ENCODE measurements at places on chromosomes 3 and 15. TPM values are rescaled to one million over a fixed set of nuclear protein-coding genes. Genes with fewer than 3 reads are reported as not detected.

DNA sequence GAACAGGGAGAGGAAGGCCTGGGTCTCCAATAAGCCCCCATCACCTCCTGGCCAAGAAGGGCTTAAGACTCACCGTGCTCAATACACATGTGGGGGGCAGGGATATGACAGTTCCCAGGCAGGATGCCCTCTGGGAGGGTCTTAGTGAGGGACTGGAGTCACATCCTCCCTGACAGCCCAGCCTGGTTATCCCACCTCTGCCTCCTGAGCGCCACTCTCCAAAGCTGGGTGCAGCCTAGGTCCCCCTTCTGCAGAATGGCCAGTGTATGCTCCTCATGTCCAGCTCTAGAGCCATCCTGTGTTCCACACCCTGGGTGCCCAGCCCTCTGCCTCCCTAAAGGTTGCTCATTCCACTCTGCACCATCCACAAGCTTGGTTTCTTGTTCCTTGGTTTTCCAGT, 1.2 kb upstream of the SHISA5 start:
- H3K36me3 ChIP-seq: no peaks in the 10 kb centered on the region
- H3K4me3 ChIP-seq: no peak overlapping the region
- H3K27me3 ChIP-seq: no peaks in the 10 kb centered on the region
- H3K27ac ChIP-seq: no peak overlapping the region

- H3K4me3 ChIP-seq: no peak overlapping the region
- no peak overlapping the region for H3K27ac ChIP-seq
- H3K27me3 ChIP-seq: no peaks in the 10 kb centered on the region
- H3K4me1 ChIP-seq: no peaks in the 10 kb centered on the region
- H3K36me3 ChIP-seq: no peaks in the 10 kb centered on the region
These were observed 457.7 kb upstream of the THRB start for GRCh38 chr3:24952388-24952787.

GRCh38 chr3:153171918-153172317, 9.9 kb downstream of the RAP2B start:
- H3K4me3 ChIP-seq: no peak overlapping the region
- no peaks in the 10 kb centered on the region for H3K36me3 ChIP-seq
- no peaks in the 10 kb centered on the region for H3K4me1 ChIP-seq
- no peak for DNase-seq

Gene ANKRD34C
- total RNA-seq: not detected

Gene ZNF621
- total RNA-seq: 14.3 TPM

Gene IGSF11
- total RNA-seq: 0.22 TPM

DNA sequence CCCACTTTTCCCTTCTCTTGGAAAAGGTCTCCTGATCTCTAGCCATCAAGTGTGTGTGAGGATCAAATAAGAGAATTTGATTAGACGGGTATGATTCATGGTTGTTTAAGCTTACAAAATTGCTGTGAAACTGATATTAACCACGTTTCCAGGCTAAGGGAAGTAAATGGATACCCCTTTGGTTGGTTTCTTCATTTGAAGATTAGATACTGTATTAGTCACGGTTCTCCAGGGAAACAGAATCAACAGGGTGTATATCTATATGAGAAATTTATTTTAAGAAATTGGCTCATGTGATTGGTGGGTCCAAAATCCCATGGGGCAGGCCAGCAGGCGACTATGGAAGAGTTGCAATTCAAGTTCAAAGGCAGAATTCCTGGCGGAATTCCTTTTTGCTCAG, 112.7 kb upstream of the SELENOK start:
- no peaks in the 10 kb centered on the region for H3K4me1 ChIP-seq
- H3K27ac ChIP-seq: no peak overlapping the region
- H3K4me3 ChIP-seq: no peak overlapping the region
- H3K36me3 ChIP-seq: no peaks in the 10 kb centered on the region
- no peak for DNase-seq

Gene CNTN6
- total RNA-seq: 0.11 TPM

DNA sequence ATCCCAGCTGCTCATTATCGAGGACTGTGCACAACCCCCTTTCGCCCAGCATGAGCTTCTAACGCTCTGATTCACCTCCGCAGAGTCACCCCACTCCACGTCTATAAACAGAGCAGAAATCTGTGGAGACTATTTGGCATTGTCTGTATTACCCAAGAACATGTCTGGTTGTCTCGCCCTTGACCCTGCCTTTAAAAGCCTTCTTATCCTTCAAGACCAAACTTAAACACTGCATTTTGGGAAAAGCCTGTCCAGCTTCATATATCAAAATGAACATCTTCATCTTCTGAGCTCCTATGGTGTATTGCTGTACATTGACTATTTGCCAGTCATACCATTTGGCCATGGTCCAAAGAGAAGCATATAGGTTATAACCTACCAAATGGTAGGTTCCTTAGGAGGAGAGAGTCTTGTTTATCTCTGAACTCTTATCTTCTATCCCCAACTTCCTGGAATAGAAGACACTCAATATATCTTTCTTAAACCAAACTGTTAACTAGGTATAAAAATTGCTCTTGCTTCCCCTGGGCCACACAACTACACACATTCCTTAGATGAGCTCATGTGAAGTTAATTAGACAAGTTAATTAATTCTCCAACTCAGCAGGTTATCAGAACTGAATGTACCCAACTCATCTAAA, 90.1 kb downstream of the FBN1 start:
- H3K27me3 ChIP-seq: no peaks in the 10 kb centered on the region
- DNase-seq: no peak
- H3K4me3 ChIP-seq: no peak overlapping the region
- no peaks in the 10 kb centered on the region for H3K36me3 ChIP-seq

DNA sequence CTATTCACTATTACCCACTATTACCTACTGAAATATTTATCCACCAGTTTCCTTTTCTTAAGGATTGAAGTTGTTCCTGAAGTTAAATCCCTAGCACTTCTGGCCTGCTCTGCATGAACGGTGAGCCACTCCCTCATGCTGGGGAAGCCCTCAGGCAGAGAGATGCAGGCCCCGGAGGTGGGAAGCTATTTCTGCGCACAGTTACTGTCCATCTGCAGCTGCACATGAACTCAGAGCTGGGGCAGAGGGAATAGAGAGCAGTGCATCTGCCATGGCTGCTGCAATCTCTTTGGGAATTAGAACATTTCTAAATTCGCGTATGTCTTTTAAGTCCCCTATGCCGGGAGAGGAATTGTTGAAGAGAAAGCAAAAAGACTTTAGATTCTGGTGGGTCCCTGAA, 6.3 kb upstream of the GALNT15 start:
- no peak for DNase-seq
- H3K36me3 ChIP-seq: no peaks in the 10 kb centered on the region
- no peaks in the 10 kb centered on the region for H3K27me3 ChIP-seq
- H3K27ac ChIP-seq: no peak overlapping the region
- no peak overlapping the region for H3K4me3 ChIP-seq

Gene VIPR1
- total RNA-seq: 98.0 TPM

- no peak for DNase-seq
- no peak overlapping the region for H3K27ac ChIP-seq
- H3K4me1 ChIP-seq: no peaks in the 10 kb centered on the region
- no peaks in the 10 kb centered on the region for H3K27me3 ChIP-seq
- no peak overlapping the region for H3K4me3 ChIP-seq
- no peaks in the 10 kb centered on the region for H3K36me3 ChIP-seq
These were observed 55.3 kb upstream of the SYN2 start for GRCh38 chr3:11948866-11949265.

Gene TBC1D21
- not detected for total RNA-seq

GRCh38 chr15:90187257-90187868, 13.8 kb upstream of the SEMA4B start:
- H3K4me1 ChIP-seq: peaks cover 34% of the 10 kb centered on the region
- H3K27me3 ChIP-seq: no peaks in the 10 kb centered on the region
- no peaks in the 10 kb centered on the region for H3K36me3 ChIP-seq
- no peak for DNase-seq

- no peaks in the 10 kb centered on the region for H3K27me3 ChIP-seq
- H3K36me3 ChIP-seq: no peaks in the 10 kb centered on the region
- no peaks in the 10 kb centered on the region for H3K4me1 ChIP-seq
- DNase-seq: no peak
- no peak overlapping the region for H3K27ac ChIP-seq
These were observed 172.0 kb upstream of the TRIM42 start for GRCh38 chr3:140505876-140506275.

- H3K27me3 ChIP-seq: no peaks in the 10 kb centered on the region
- no peak for DNase-seq
- no peaks in the 10 kb centered on the region for H3K36me3 ChIP-seq
- peaks cover 4% of the 10 kb centered on the region for H3K4me1 ChIP-seq
These were observed 15.0 kb upstream of the CACNA2D2 start for GRCh38 chr3:50518436-50518835.

DNA sequence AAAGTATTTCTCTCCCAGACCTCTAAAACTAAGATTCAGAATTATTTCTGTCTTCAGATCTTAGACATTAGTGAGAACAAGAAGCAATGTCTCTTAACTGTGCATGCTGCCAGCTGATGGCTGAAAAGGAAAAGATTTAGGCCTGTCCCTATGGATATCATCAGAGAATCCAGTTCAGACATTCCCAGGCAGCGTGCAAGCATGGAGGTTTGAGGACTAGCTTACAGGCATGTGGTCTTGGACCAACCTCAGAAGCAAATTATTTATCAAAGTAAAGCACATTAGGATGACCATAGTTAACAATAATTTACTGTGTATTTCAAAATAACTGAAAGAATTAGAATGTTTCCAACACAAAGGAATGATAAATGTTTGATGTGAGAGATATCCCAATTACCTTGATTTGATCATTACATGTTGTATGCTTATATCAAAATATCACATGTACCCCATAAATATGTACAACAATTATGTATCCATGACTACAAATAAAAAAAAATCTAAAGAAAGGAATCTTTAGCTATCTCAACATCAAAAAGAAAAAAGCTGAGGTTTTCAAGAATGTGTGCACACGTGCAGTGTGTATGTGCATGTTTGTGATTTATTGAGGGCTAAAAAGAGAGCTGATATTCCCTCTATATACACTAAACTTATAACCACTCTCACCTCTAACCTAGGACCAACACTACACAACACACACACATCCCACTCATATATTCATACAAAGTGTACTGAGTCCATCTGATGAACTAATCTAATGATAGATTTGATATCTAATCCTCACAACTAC, 108.9 kb upstream of the THBS1 start:
- H3K4me3 ChIP-seq: no peak overlapping the region
- H3K27me3 ChIP-seq: no peaks in the 10 kb centered on the region
- H3K27ac ChIP-seq: peak overlapping the region; percentile 63
- DNase-seq: no peak
- no peaks in the 10 kb centered on the region for H3K36me3 ChIP-seq

DNA sequence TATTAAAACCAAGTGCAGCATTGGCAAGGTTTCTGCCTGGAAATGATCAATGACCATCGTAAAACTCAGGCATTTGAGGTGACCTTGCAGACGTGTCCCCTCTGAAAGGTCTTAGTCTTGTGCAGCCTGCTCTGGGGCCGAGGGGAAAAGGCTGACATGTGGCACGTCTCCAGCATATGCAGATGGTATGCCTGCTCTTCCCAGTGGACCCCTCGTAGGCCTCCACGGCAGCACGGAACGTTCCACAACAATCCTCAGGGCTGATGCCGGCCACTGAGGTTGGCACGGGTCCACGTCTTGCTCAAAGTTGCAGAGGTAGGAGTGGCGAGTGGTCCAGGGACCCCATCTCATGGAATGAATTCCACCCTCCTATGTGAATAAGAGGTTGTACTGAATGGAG, 247.5 kb upstream of the LYSMD4 start:
- H3K36me3 ChIP-seq: no peaks in the 10 kb centered on the region
- H3K27ac ChIP-seq: no peak overlapping the region
- no peak for DNase-seq

- no peaks in the 10 kb centered on the region for H3K4me1 ChIP-seq
- H3K27ac ChIP-seq: no peak overlapping the region
- no peak overlapping the region for H3K4me3 ChIP-seq
- H3K27me3 ChIP-seq: no peaks in the 10 kb centered on the region
- DNase-seq: no peak
These were observed 51.1 kb downstream of the PARP15 start for GRCh38 chr3:122628567-122628966.

Gene CHST13
- 0.22 TPM for total RNA-seq

Gene GOLGA6D
- not detected for total RNA-seq

Gene RARB
- total RNA-seq: 0.54 TPM

Gene TADA3
- 60.1 TPM for total RNA-seq

DNA sequence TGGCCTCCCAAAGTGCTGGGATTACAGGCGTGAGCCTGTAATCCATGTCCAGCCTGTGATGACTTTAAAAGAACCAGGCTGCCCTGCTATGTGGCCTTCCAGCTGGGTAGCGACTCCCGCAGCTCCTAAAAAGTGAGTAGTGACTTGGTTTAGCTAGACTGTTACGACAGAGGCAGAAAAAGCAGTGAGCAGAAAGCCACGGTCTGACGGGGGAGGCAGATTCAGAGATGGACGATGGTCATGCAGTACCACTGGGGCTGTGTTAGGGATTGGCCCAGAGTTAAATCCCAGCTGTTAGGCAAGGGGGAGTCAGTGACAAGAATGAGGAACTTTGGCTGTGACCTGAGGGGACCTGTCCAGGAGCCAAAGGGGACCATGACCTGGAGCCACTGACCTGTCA, 3.1 kb upstream of the RPL29 start:
- no peaks in the 10 kb centered on the region for H3K27me3 ChIP-seq
- no peak for DNase-seq
- H3K36me3 ChIP-seq: peaks cover 8% of the 10 kb centered on the region
- H3K4me3 ChIP-seq: no peak overlapping the region
- H3K27ac ChIP-seq: no peak overlapping the region
- H3K4me1 ChIP-seq: peaks cover 6% of the 10 kb centered on the region

DNA sequence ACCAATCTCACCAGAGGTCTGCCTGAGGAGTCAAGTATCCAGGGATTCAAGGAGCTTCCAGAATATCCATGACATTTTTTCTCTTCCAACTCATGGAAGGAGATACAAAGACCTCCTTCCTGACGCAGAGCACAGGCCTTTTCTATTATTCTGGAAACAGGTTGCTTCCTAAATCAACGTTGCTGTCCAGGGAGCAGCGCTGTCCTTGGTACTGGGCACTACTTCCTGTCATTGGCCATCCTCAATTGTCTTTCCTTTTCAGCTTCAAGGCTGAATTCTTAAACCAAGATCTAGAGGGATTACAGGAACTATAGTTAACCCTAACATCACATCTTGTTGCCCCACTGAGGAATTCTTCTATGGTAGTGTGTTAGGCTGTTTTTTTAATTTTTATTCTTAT, 50.4 kb upstream of the TBC1D21 start:
- no peak for DNase-seq
- H3K4me3 ChIP-seq: no peak overlapping the region
- no peaks in the 10 kb centered on the region for H3K4me1 ChIP-seq
- no peaks in the 10 kb centered on the region for H3K36me3 ChIP-seq

- DNase-seq: no peak
- no peak overlapping the region for H3K27ac ChIP-seq
- H3K4me1 ChIP-seq: no peaks in the 10 kb centered on the region
- H3K36me3 ChIP-seq: no peaks in the 10 kb centered on the region
These were observed 749.2 kb downstream of the NAALADL2 start for GRCh38 chr3:175608356-175608755.

GRCh38 chr15:93035953-93036810, 52.8 kb downstream of the RGMA start:
- no peak overlapping the region for H3K27ac ChIP-seq
- H3K27me3 ChIP-seq: no peaks in the 10 kb centered on the region
- no peak for DNase-seq
- no peak overlapping the region for H3K4me3 ChIP-seq

Gene GOLGA6L7
- not detected for total RNA-seq

Measured in colonic mucosa (tissue), 4 donors.